ENCODE measurements at places on chromosomes 1 and 21.

DNA sequence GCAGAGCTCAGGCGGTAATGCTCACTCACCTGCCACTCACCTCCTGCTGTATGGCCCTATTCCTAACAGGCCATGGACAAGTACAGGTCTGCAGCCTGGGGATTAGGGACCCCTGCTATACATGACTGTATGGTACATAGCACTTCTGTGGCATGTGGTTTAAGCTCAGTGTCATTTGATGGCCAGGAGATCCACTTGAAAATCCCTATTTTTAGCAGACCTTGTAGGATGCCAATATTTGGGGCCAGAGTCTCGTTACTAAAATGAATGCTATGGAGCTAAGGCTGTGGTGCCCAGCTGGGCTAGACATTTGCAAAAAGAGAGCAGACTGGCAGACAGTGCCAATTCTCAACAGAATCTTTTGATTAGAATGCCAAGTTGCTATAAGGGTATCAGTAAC is 1.7 kb upstream of the ANGPTL7 start:
- DNase-seq, result no peak

- DNase-seq, result no peak
Measured at GRCh38 chr1:58929671-58930325, 146.0 kb upstream of the JUN start.

GRCh38 chr1:119266386-119266785 is 102.2 kb upstream of the HAO2 start:
- DNase-seq, result no peak

DNA sequence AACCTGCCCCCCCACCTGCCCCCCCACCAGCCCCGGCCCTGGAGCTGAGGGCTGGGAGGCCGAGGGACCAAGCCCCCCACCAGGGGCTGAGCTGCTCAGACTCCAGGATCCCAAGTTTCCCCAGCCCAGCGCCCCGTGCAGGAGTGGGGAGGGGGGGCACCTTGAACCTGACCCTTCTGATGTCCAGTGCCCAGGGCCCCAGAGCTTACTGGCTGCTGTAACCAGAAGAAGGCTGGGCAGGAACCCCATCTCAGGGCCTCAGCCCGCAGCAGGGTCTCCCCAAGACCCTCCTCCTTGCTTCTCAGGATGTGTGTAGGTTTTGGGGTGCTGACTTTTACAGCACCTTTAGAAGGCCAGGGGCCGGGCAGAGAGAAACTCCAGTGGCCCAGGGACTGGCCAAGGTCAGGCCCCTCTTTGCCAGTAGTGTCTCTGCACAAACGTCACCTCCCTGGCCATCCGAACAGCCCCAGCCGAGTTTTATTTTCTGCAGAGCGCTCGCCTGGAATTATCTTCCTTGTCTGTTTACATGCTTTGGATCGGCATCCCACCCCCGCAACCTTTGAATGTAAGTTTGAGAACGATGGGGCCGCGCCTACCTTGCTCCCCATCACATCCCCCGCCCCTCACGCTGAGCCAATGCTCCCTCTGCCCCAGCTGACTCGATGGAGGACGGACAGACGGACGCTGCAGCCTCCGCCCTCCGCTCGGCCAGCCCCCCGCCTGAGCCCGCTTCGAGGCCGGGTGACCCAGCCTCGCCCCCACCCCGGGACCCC is 70.1 kb upstream of the CASZ1 start:
- no peak for DNase-seq

DNA sequence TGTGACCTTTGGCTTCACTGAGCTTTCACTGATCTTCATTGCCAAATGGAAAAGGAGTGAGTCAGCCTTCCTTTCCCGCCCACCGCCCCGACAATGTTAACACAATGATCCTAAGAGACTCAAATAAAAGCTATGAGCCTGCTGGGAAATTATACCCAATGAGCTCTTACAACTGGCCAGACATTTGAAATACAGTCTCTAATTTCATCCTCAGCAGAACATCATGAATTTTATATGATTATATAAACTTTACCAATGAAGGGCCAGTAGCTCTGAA is 252.5 kb downstream of the SIPA1L2 start:
- DNase-seq, result no peak

DNA sequence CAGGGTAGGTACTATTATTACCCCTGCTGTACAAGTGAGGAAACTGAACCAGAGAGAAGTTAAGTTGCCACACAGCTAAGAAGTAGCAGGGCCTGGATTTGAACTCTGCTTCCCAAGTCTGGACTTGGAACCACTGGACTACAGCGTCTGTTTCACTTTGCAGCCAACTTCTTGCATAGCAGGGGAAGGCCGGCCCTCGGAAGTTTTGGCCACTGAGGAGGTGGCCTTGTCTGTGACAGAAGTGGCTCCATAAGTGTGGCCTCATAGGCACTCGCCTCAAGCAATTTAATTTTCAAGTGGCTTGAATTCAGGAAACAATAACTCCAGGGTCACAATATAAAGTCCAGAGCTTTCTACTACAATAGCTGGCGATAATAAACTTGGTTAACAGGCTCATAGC is 41.4 kb downstream of the PLEKHA6 start:
- DNase-seq, result no peak

DNA sequence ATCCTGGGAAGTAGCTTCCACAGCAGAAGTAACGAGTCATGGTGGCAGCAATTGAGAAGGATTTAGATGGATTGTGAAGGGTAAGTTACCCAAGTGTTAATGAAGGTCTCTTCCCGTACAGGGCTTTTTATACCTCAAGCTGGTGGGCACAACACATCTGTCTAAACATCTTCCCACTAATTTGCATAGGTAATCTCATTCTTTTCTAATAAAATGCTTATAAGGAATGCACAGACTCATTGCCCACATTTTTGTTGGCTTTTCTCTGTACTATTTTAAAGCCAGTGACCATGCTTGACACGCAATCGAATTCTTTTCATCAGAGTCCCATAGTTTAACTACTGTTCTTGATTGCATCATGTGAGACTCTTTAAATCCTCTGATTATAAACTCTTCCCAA is at the start of gene KRTAP7-1:
Gene KRTAP7-1 (minus strand): TSS at position 101 of the 400 bp plus-strand sequence. CDS start 61 bp downstream, at position 40.
- no peak for DNase-seq

GRCh38 chr1:68751723-68752122 is 254.8 kb upstream of the DEPDC1 start:
- DNase-seq, result no peak

DNA sequence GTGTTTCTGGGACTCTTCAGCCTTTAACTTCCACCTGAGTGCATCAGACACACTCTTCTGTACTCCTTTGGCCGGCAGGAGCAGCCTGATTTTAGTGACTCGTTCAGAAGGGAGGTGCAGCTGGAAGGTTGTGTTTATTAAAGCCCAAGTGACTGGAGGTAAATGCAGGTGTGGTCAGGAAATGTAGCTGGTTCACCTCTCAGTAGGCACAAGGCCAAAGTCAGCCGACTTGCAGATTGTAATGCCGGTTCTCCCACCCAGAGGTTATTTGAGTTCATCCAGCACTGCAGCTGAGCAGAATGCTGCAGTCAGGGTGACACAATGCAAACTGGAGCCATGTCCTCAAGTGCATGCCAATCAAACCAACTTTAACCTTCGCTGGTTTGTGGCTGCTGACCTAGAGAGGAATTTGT is 91.5 kb downstream of the SPATA46 start:
- DNase-seq, result peak; percentile 54

GRCh38 chr1:156644640-156645039 is 2.7 kb downstream of the BCAN start:
- no peak for DNase-seq

- DNase-seq, result no peak
Measured at GRCh38 chr1:229101011-229101871, 169.7 kb upstream of the RAB4A start.

GRCh38 chr1:207990455-207990854 is 79.5 kb upstream of the CD34 start:
- DNase-seq, result no peak
